Activated CD8-positive, alpha-beta memory T cell treated with anti-CD3 and anti-CD28 coated beads for 1 hour (primary cell): ENCODE measurements at places on chromosomes 5 and 9.

DNA sequence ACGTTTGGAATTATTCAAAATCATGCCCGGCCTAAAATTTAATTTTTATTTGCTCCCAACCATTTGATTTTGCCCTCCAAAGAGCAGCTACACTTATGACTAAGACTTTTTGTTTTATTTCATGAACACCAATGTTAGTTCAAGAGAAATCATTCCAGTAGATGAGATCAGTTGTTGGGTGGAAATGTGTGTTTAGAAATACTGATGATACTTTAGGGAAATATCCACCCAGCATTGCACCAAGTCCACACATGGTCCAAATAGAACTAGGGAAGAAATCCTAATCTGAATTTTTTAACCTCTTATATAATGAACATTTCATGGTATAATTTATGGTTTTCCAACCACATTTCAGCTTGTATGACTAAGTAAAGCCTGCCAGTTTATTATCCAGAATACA, 28.3 kb upstream of the GOLPH3 start:
- no peak for DNase-seq

DNA sequence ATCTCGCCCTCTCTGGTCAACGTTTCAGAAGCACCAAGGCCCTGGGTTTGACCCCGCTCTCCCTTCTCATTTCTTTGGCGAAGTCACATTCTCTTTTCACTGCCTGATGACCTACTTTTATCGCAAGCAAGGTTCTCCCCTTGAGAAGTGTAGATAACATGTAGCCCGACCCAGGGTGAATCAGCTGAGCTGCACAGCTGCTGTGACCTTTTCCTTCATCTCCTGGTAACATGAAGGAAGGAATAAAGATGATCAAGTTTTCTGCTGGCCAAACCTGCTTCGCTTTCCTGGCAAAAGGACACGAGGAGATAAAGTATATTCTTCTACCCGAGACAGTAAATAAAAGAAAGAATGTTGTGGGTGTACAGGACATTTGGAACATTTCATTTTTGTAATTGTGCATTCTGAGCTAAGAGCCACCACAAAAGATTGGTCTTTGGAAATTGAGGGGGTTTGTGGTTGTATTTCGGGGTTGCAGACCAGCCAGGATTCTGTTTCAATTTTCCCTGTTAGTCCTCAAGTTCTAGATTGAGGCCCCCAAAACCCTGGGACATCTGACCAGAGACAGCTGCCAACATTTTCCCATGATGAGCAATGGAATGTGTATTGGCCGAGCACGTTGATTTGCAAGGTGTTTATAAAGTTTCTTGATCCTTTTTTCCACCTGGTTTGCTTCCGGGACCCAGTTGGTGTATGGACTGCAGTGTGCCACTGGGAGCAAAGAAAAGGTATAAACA, 155.1 kb upstream of the ZNF462 start:
- no peak for DNase-seq

GRCh38 chr5:165242646-165243045, 1737.2 kb downstream of the MAT2B start:
- DNase-seq, result no peak

- no peak for DNase-seq
Measured at GRCh38 chr5:121668635-121669034, 183.0 kb upstream of the FTMT start.

GRCh38 chr5:115544043-115544435, 536 bp downstream of the FEM1C start:
- DNase-seq, result peak; percentile 8
